ENCODE measurements at places on chromosomes 12 and 14.

- no peak for DNase-seq
Measured at GRCh38 chr14:95485222-95485819, 31.1 kb downstream of the SYNE3 start.

DNA sequence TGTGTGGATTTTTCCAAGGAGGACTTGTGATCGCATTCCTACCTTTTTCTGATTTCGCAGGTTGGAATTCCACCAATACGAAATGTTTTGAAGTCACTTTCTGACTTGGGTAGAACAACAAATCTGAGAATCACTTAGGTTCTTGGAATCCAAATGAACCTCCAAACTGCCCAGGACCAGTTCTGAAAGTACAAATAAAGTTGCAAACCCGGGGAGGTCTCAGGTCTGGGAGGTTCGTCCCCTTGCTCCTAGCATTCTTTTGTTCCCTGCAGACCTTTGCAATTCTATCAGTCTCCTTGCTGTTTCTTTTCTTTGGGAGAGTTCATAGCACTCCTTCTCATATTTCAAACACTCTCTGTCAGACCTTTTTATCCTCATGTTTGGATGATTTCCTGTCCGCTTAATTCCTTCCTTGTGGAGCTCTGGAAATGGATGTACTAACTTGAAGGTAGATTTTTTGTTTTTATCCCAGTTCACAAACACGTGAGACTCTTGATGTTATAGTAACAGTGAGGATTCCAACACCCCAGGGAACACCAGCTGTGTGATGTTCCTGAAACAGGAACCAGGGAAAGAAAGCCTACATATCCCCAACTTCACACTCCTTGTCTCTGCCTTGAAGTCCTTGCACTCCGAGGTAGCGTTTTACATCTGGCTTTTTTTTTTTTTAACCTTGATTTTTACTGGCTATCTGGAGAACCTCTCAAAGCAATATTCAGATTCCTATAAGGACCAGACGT lies 70.6 kb downstream of the TMEM132C start:
- DNase-seq, result no peak

DNA sequence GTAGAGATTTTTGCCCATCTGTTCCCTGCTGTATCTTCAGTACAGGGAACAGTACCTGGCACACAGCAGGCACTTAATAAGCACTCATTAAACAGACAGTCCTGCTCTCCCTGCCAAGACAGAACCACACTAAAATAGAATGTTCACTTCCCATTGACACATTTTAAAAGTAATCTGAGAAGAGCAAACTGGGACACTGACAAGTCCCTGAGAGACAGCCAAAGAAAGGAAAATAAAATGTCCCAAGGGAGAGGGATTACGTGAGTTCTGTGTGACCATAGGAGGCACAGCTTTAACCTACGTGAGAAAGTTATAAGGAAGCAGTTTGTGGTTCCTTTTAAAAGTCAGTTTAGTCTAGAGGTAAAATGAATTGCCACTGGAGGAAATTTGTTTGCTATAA lies 43.9 kb upstream of the SYCP3 start:
- DNase-seq, result no peak

- DNase-seq, result no peak
Measured at GRCh38 chr12:63821781-63822251, 22.7 kb upstream of the SRGAP1 start.

DNA sequence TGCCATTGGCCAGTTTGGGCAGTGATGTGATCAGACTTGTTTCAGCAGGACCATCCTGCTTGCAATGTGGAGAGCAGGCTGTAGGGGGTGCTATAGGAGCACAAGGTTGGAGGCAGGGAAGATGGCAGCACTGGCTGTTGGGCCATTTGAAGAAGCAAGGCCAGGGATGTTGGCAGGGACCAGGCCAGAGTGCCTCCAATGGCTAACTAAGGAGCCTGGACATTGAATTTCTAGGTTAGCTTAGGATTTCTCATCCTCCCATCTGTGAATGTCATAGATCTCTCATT lies 23.5 kb downstream of the FGF23 start:
- DNase-seq, result peak; percentile 12

DNA sequence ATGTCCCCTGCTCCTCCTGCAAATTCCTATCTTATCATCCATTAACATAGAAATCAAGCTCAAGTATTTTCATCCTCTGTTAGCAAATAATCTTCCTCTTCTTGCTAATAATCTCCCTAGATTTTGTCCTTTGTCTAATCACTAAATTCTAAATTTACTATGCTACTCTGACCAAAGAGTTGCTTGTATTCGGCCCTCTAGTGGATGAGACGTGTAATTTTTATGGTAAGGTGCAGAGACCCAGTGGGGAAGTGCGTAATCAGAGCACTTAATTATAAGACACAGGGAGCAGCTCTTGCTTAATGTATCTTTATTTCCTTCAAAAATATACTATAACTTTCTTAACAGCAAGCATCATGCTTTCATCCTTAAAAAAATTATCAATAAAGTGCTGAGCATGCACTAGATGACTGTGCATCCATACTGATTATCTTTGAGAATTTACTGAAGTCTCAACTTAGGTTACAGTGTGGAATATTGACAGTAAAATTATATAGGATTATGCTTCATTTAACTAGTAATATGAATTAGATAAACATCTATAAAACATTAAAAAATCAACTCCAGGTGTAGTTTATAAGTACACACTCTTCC lies 212.6 kb downstream of the SLC16A7 start:
- no peak for DNase-seq

- no peak for DNase-seq
Measured at GRCh38 chr14:104801520-104802393, 856 bp downstream of the ZBTB42 start.

- no peak for DNase-seq
Measured at GRCh38 chr14:87349921-87350320, 643.1 kb downstream of the GALC start.

DNA sequence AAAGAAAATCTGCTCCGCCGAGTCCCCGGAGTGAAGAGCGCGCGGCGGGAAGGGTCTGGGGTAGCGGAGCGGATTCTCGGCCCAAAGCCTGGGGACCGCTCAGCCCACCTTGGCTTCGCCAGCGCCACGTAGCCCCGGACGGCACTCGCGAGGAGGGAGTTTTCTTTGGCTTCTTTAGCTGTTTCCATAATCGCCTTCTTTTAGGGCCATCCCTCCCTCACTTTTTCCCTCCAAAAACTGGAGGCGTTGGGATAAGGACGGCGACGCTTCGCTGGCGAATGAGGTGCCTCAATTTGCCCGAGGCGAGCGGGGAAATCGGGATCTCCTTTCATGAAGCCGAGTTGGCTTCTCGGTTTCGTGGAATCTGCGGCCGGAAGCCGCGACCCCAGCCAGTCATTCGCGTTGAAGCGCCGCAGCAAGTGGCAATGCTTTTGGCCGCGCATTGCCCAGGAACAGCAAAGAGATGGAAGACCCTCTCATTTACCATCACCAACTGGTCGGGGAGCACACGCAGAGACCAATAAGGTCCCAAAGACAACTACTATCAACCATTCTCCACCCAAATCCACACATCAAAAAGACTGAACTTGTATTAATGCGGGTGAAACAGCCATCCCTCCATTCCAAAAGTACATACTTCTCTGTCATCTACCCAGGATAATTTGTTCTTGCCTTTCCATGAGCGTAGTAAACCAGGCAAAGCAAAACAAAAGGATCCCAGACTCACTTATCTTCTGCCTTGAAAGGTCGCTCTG lies 8.4 kb upstream of the SIX1 start:
- no peak for DNase-seq

DNA sequence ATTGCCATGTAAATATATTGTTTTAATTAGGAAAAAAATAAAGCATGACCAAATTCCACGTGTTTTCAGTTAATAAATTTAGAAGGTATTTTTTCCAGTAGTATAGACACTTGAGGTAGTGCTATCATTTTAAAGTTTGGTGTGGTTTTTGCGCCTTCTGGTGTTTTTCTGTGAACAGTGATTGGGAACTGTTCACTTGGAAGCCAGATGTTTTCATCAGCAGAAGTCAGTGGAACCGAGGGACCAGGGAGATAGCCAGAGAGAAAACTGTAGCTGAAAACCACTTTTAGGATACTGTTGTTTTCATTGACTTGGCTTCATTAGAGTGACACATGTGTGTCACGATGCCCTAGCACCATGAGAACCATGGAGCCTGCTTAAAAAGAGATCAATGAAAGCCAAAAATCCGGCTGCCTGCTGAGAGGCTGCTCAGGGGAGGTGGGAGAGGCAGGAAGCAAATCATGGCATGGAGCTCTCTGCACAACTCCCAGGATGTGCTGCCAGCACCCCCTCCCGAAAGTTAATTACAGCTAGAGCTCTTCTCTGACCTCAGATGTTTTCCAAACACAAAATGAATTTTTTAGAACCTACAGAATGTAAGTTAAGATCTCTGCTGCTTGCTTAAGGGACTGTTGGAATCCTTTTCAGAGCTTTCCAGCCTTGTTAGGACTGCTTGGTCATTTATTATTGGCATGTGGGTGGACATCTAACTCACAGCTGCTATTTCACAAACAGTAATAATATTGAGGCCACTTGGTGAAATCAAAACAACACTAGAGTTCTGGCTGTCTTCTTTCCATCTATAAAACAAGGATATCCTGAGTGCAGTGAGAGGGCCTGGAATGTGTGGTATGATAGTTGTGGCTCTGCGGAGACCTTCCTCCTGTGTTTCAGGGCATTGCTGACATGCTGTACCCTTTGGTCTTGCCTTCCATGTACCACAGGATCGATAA lies 192.3 kb downstream of the ANO4 start:
- no peak for DNase-seq

- no peak for DNase-seq
Measured at GRCh38 chr14:100741966-100742365, 15.3 kb downstream of the DLK1 start.

DNA sequence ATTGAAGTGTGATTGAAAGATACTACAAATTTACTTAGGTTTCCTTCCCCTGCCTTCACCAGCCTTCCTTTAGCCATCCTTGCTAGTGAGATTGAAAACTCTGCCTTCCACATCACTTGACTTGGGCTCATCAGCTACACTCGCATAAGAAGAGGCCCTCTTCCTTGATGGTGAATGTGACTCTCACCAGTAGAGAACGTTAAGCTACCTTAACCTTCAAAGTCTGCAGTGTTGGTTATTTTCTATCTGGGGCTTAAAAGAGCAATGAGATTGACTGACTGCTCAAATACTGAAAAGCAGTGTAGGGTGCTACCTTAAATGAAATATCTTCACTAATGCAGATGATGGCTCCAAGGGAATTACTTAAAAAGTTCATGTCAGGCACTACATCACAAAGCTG lies 271.8 kb downstream of the EGLN3 start:
- no peak for DNase-seq

- DNase-seq, result no peak
Measured at GRCh38 chr12:27319848-27320247, 12.8 kb upstream of the BMAL2 start.

DNA sequence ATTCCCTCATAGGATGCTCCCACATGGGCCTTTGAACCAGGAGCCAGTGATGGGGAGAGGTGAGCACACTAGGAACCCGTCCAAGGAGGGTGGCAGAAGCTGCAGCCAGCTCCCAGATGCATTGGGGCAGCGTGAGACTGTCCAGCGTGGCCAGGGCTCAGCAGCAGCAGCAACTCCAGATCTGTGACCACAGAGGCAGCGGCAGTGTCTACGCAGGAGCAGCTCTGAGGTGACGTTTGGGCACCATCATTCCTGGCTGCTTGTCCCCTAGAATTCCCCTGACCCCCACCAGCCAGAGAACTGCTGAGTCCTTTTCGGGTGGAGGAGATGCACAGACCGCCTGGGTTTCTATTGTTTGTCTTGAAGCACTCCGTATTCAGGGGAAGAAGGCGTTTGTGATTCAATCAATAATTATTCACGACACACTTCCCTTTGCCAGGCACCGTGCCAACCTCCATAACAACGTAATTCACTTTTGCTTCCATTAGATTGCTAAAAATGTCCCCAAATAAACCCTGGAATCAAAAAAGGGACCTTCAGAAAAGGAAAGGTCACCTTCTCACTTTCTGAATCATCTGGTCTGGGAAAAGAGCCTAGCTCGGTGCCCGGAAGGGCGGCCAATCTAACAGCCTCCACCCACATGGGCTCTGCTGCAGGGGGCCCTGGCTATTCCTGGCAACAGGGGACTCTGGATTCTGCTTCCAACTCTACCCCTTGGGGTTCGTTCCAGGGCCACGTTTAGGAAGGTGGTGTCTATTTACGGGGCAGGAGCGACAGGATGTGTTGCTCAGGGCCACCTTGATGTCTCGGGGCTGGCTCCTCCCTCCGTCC lies 11.4 kb upstream of the BDKRB2 start:
- no peak for DNase-seq

DNA sequence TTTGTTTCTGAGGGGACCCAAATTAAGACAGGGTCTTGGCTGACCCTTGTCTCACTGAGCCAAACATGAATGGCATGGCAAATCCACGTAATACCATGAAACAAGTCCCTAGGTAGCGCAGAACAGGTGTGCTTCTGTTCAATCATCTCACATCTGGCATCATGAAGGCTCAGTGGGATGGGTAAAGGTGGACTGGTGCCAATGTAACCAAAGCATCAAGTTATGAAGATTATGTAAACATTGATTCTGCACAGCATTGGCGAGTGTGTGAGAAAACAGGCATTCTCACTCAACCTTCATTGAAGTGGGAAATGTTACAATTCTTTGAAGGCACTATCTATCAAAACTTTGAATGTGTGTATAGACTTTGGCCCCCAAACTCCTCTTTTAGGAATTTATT lies 41.9 kb downstream of the PTGER2 start:
- DNase-seq, result no peak

DNA sequence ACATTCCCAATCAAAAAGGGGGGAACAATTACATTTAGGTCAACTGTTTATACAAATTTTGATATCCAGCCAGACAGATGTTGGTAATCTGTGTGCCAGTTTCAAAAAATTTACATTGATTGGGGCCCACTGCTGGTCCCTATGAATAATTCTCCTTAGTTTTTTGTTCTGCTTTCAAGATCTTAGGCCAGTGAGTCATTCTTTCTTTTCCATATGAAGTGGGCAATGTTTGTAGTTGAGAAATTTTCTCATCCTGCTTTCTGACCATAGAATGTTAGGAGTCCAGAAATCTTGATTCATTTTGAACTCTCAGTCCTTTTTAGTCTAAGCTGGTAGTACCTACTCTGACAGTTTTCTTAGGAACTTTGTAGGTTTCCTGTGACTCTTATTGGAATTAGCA lies 244.3 kb downstream of the DIO2 start:
- DNase-seq, result no peak
